ENCODE measurements at places on chromosomes 6 and 20. TPM values are rescaled to one million over a fixed set of nuclear protein-coding genes. Genes with fewer than 3 reads are reported as not detected.

Gene SLC13A3
- total RNA-seq = not detected

Gene POU3F2
- not detected for total RNA-seq

Gene C20orf144
- 0.29 TPM for total RNA-seq

Gene CST2
- not detected for total RNA-seq

Gene OSER1
- 23.3 TPM for total RNA-seq

Gene SCGN
- total RNA-seq = not detected

Gene PXT1
- 0.36 TPM for total RNA-seq

Gene TMEM200A
- 0.20 TPM for total RNA-seq

Gene EYS
- not detected for total RNA-seq

Gene GJA10
- total RNA-seq = not detected

GRCh38 chr20:20450521-20450920 lies 82.6 kb downstream of the INSM1 start:
- DNase-seq = no peak

DNA sequence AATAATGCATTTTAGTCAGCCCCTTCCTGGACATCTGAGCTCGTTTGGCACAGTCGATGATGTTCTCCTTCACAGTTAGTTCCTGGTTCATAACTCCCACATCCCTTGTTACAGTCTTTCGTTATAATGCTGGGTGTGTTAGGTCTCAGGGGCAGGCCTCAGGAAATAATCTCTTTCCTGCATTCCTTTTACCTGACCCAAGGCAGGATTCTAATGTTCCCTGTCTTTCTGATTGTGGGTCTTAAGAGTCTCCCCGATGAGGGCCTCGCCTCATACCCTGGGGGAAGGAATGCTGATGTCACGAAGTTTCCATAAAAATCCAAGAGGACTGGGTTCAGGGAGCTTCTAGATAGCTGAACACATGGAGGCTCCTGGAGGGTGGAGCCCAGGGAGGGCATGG lies 104.0 kb upstream of the CARMIL1 start:
- no peak for DNase-seq

DNA sequence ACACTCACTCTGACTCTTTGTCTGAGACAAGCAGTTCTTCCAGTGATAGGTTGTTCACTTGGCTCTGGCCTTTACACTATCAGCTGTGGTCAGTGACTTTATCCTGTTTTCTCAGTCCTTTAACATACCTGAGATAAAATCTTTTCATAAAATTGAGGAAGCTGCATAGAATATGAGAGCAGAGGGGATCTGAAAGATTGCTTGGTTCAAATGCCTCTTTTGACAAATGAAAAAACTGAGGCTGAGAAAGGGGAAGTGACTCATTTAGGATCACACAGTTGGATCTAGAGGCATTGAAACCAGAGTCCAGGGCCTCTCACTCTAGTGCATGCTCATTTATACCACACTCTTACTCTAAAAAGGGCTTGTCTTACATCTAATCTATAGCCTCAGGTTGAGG lies 277.0 kb upstream of the TBX18 start:
- no peak for DNase-seq

- DNase-seq = no peak
These were observed 164.1 kb upstream of the ECI2 start for GRCh38 chr6:4299476-4299875.

DNA sequence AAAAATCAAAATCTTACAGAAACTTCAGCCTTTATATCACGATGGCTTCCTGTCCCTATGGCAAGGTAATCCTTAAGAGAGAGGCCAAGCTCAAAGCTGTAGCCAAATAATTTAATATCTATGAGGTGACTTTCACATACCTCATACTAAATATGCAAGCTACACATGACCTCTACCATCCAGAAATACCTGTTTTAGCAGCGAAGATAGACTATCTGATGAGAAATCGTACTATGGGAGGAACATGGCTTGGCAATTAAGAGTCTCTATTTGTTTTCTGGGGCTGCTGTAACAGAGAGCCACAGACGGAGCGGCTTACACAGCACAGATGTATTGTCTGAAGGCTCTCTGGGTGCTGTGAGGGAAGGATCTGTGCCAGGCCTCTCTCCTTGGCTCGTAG lies 31.0 kb upstream of the SALL4 start:
- no peak for DNase-seq

- no peak for DNase-seq
These were observed 374.1 kb downstream of the CD109 start for GRCh38 chr6:74070091-74070490.

- no peak for DNase-seq
These were observed 51.1 kb upstream of the PREP start for GRCh38 chr6:105453968-105454367.

- no peak for DNase-seq
These were observed 154.2 kb downstream of the DLL1 start for GRCh38 chr6:170136541-170137175.

GRCh38 chr20:57947421-57948179 lies 237.8 kb upstream of the PMEPA1 start:
- DNase-seq = no peak

DNA sequence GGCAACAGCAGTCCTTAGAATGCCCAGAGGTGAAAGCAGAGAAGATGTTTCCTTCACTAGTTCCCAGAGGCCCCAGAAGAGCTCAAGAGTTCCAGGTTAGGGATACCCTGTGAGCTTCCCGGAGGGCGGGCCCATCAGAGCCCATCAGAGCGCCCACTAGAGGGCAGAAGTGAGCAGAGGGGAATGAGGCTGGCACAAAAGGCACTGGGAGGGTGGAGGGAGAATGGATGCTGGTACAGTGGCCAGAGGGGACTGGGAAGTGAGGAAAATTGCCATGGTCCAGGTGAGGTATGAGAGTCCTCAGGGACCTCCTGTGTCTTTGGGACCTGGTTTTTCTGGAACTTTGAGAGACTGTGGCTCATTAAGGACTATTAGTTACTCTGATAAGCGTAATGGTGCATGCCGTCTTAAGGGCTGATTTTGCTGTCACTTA lies 57.3 kb downstream of the LINC00237 start:
- DNase-seq = peak; percentile 62

- DNase-seq = no peak
These were observed 385.2 kb downstream of the FRK start for GRCh38 chr6:115675443-115675842.

GRCh38 chr6:81031416-81031815 lies 721.1 kb downstream of the TENT5A start:
- no peak for DNase-seq

DNA sequence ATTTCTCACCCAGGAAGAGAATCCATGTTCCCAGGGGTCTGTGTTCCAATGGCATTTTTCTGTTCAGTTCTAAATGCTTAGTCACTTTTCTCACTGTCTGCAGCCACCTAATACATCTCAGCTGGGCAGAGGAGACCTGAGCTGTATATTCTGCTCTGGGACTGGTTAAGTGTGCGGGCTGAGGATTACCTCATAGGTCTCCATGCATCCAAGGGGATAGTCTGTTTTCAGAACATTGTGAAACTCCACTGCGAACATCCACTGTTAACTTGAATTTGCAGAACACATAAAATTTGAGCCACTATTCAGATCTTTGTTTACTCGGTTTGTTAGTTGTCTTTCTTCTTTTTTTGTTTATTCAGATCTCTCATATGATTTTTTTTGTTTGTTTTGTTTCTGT lies 947.1 kb downstream of the TFAP2A start:
- DNase-seq = no peak

DNA sequence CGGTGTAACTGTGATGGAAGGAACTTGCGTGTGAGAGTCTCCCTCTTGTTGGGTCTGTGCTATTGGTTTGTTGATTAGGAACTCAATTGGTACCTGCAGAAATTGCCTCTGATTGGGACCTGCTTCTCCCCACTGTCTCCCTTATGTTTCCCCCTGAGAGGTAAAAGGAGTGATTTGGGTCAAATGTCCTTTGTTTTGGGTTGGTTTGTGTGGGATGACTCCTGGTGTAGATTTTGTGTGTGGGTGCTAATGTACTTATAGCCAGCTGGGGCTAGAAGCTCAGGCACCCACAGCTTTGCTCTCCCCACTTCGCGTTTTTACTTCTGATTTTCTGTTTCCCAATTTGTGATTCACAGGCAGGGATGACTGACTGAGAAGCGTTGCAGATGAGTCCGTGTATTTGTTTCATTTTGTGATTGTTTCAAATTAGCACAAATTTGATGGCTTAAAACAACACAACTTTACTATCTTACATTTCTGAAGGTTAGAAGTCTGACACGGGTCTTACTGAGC lies 79.1 kb downstream of the UTRN start:
- DNase-seq = no peak

GRCh38 chr20:2528671-2529271 lies 7.6 kb upstream of the TMC2 start:
- no peak for DNase-seq

GRCh38 chr6:163513003-163513402 lies 98.5 kb downstream of the QKI start:
- DNase-seq = no peak

DNA sequence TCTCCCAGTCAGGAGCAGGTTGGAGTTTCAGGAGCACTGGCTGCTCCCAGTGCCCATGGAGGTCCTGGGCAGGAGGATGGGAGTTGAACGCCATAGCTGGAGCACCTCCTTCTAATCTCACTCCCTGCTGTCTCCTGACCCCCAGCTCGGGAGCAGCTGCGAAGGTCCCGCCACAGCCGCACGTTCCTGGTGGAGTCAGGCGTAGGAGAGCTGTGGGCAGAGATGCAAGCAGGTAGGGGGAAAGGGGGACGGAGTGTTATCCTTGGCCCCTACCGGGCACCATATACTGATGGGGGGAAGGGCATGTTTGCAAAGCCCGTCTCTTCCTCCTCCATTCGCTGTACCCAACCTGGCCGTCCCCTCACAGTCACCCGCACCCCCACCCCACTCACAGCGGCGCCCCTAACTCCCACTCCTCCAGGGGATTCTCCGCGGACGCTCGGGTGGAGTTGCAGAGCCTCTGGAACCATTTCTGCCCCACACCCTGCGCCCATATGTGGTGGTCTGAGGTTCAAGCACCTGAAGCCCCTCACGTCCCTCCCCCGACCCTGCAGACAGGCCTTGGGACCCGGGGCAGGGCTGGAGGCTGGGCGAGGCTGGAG lies 16.7 kb downstream of the HSPA12B start:
- no peak for DNase-seq

DNA sequence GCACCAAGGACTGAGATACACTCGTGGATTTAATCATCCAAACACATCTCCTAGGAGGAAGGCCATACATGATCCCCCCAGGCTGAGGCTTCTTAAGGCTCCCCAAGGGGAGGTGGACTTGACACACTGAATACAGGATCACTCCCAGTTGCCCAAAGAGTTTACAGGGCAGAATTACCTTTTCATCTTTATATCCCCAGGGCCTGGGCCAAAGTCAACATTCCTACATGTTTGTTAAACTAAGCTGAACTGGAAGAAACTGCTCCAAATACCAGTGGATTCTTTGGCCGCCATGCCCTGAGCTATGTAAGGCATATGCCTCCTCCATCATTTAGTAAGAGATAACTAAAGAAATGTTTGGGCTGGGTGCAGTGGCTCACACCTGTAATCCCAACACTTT lies 22.2 kb upstream of the SERPINB1 start:
- DNase-seq = no peak

DNA sequence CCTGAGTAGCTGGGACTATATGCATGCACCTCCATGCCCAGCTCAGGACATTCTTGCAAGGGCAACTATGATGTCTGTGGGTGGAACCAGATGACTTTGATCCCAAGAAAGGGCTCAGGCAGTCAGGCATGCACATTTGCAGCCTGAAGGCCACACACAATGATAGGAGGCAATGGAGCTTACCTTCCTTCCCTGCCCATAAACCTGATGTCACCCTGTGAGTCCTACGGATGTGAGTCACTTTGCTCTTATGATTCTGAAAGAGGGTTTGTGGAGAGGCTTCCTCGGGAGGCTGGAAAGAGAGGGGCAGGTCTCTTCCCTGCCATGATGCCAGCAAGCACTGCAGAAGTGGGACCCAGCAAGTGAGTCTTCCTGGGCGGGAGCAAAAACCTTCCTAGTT lies 202.4 kb downstream of the LY86 start:
- no peak for DNase-seq

DNA sequence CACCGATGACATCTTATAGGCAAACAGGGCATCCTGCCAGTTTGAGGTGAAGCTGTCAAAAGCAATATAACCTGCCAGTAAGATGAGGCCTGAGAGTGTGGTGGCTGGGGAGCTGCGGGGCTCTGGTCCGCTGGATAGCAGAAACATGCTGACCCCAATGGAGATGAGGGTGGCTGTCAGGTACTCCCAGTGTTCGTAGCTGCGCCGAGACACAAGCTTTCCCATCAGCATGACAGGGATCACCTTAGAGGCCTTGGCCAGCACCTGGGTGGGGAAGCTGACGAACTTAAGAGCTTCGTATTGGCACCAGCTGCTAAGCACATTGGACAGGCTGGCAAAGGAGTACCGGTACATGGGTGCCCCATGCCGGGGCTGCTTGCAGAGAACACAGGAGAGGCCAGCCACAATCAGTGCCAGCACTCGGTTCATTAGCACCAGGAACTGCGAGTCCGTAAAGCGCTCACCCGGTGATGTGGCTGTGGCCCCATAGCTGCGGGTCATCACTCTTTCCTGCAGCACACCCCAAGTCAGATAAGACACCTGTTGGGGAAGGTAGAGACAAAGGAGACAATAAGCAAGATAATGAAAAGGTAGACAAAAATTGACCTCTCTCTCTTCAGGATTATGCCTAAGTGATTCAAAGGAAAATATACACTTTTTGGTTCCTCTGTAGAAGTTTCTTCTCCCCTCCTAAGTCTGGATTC lies 2.1 kb downstream of the SLC35B2 start:
- DNase-seq = peak; percentile 41

- no peak for DNase-seq
These were observed 52.2 kb downstream of the LYRM4 start for GRCh38 chr6:5208471-5208971.

- no peak for DNase-seq
These were observed 647.9 kb upstream of the AGPAT4 start for GRCh38 chr6:161921602-161922395.

GRCh38 chr6:33622456-33623431 lies 1.6 kb downstream of the ITPR3 start:
- DNase-seq = no peak

DNA sequence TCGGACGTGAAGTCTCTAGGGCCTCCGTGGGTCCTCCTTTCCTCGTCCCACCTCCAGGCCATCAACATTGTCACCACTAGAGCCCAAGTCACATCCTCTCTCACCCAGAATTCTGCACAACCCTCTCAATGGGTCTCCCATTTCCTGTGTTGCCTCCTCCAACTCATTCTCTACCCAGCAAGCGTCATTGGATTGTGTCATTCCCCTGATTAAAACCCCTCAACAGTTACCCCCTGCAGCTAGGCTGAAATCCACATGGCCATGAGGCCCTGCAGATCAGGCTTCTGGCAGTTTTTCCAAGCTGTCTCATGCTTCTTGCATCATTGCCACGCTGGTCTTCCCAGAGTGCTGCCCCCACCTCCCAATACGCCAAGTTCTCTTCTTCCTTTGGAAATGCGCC lies 12.9 kb upstream of the FAM210B start:
- DNase-seq = no peak

- DNase-seq = peak; percentile 53
These were observed 77.5 kb upstream of the RIPOR2 start for GRCh38 chr6:25013246-25013645.

- DNase-seq = no peak
These were observed 44.8 kb upstream of the GTSF1L start for GRCh38 chr20:43771503-43772190.
